ENCODE measurements at places on chromosomes 1 and 21. TPM values are rescaled to one million over a fixed set of nuclear protein-coding genes. Genes with fewer than 3 reads are reported as not detected.

Gene ALX3
- not detected for polyA plus RNA-seq

- DNase-seq: no peak
Measured at GRCh38 chr1:89311757-89312156, 39.1 kb upstream of the GBP5 start.

Gene DDAH1
- polyA plus RNA-seq: 80.2 TPM

GRCh38 chr1:25343872-25344271 lies 5.7 kb downstream of the TMEM50A start:
- no peak for DNase-seq

DNA sequence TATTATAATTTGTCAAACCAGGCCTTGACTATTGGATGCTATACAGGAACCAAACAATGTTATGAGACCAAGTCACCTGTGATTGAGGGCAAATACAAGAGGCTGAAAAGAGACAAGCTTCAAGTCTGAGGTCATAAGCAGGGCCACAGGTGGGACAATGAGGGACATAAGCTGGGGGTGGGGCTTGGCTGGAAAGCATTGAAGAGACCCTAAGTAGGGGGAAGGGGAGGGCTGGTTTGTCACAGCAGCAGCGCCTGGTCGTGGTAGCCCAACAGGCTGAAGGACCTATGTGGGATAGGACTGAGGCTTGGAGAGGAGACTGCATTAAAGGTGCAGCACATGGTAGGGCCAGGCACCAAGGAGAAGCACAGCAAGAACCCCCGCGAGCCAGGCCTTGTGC lies 17.9 kb downstream of the HMGN2 start:
- DNase-seq: no peak

Gene OR2T11
- not detected for polyA plus RNA-seq

DNA sequence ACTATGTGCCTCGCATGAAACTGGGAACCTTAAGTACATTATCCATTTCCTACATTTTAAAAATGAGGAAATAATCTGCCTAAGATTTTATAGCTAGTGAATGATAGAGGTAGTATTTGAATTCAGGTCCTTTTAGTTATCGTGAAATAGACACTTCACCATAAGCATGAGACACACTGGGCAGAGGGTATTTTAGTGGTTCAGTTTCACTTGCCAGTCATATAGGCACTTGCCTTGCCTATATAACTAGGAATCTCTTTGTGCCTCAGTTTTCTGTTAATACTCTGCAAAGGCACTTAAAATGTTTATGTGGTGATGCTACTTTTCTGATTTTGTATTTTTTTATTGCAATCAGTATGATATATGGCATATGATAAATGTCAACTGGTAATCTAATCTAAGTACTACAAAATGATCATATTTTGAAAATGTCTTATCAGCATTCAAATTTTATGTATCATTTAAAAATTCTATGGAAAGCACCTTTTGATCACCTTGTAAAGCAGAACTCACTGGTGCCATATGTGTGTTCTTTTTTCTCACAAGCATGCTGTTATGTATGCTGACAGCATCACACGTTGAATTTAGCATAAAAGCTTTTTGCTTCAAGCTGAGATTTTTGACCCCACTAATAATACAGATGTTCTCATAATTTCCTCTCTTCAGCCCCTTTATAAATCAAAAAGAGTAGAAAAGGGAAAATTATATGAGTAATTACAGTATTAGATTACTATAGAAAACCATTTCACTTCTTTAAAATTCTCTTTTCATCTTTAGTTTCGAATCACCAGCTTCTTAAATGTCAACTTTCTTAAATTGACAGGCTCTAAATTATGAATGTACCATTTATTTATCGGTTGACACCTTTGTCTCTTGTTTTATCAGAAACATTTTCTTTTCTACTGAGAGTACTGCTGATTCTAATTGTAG lies 52.6 kb downstream of the RPS6KC1 start:
- DNase-seq: no peak

Gene ARHGAP29
- polyA plus RNA-seq: 20.1 TPM

- no peak for DNase-seq
Measured at GRCh38 chr1:160558660-160559380, 20.5 kb downstream of the CD84 start.
